ENCODE measurements at places on chromosomes 11 and 22. TPM values are rescaled to one million over a fixed set of nuclear protein-coding genes. Genes with fewer than 3 reads are reported as not detected.

Gene TRIM49
- not detected for total RNA-seq

Gene MAPK8IP1
- total RNA-seq, result 1.5 TPM

Gene TMEM86A
- 4.2 TPM for total RNA-seq

Gene UBASH3B
- total RNA-seq, result 16.3 TPM

Gene EFCAB6
- 0.52 TPM for total RNA-seq

Gene NDUFS8
- 22.1 TPM for total RNA-seq
